Dermis microvascular lymphatic vessel endothelial cell (primary cell): ENCODE measurements at places on chromosomes 6 and 20. TPM values are rescaled to one million over a fixed set of nuclear protein-coding genes. Genes with fewer than 3 reads are reported as not detected.

The HRH3 gene
- not detected in 2 replicates for total RNA-seq

The STMND1 gene
- not detected in 2 replicates for total RNA-seq

DNA sequence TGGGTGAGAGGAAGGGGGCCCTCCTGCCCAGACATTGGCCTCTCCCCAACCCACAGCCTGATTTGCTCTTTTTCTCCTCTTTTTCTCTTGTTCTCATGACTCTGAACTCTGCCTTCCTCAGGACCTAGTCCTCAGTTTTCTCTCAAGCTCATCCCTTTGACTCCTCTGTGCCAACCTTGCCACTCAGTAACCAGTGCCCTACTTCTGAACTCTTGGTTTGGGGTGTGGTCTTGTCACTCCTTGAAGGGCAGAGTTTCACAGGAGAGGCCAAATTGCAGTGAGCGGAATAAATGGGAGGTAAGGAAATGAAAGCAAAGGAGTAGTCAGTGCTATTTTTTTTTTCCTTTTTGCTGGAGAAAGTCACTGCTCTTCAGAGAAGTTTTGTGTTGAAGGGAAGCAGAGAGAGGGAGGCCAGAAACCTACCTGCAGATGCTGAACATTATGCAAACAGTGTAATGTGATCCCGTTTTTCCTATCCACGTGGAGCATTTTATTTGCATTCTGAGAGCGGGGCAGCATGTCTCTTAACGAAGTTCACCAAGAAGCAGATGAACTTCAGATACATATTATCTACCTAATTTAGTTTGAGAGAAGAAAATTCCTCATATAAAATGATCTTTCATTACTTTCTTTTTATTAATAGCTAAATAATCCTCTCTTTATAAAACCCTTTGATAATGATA lies 26.9 kb downstream of the CFAP61 start:
- DNase-seq: no peak

- no peak for DNase-seq
These were observed 6.0 kb downstream of the PCMT1 start for GRCh38 chr6:149755300-149756260.
